ENCODE measurements at places on chromosomes 5 and 9.

DNA sequence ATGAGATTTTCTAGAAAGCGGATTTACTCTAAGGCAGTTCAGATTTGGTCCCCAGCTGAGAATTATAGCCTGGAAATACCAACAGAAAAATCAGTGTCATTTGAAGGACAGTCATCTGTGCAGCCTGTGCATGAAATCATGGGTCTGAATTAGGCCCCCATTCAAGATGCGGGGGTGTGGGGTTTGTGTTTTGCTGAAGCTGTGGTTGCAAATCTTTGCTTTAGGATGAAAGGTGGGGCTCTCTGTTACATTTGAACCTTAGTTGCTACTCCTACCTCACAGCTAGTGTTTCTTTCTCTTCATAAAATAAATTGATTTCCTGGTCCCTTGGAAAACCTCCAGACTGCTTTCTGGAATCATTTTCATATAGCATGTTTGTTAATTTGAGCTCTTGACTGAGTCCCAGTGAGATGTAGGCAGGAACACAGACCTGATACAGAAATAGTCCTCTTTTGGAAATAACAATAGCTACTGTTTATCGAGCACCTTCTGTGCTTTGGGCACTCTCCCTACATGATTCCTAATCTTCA, 4.8 kb upstream of the ABL1 start:
- DNase-seq = no peak

DNA sequence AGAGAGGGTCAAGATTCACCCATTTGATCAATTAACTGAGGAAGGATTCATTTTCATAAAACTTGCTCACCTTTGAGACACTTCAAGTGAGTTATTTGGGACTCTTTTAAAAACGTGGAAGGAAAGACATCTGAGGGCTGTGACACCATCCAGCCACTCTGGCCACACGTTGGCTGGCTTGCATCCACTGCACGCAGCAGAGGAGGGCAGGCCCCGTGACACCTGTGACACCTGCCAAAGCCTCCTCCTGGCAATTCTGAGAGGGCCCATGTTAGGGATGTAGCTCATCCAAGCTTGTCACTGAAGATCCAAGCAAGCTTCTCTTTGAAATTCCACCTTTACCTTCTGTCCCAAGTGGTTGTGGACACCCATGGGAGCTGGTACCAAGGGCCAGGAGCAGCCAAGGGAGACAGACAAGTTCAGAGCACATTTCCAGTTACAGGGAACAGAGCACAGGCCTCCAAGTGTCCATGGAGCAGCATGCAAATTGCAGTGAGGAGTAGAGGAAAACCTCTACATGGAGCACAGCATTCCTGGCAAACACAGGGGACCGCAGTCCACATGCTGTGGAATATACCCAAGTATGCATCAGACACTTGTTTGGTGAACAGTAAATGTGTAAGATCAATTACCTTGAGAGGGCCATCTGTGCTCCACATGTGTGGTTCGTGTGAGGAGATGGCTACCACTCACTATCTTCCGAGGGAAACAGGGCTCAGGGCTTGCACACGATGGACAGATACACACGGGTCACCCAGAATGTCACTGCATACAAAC, 4.8 kb downstream of the PRSS3 start:
- DNase-seq = no peak

- DNase-seq = no peak
Measured at GRCh38 chr9:31304576-31304975, 1079.9 kb upstream of the ACO1 start.

DNA sequence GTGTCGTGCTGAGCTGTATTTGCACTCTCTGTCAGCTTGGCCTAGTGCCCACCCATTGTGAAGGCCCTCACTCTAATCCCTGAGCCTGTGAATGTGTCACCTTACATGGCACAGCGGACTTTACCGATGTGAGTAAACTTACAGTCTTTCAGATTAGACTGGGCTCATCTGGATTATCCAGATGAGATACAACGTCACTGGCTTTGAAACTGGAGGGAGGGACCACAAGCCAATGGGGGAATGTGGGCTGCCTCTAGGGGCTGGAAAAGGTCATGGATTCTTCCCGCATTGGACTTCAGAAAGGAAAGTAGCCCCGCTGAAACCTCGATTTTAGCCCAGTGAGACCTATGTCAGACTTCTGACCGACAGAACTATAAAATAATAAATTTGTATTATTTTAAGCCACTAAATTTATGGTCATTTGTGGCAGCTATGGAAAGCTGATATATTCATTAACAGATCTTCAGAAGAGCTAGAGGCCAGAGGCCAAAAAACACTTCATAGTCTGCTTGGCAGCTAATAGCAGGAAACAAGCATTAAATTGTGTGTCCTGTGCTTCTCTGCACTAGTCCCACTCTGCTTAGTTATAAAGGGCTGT, 139.0 kb upstream of the GAS1 start:
- DNase-seq = no peak

DNA sequence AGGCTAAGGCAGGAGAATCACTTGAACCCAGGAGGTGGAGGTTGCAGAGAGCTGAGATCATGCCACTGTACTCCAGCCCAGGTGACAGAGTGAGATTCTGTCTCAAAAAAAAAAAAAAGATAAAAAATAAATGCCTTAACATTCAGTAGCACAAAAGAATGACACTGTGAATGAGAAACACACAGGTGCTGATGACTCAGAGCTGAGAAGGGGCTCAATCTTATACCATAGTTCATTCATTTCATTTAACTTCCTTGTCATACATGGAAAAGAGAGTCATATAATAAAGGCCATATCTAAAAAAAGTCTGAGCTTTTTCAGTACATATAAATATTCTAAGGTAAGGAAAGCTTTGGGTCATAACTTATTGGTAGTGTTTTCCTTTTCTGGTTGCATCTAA, 40.6 kb downstream of the WWC1 start:
- DNase-seq = no peak

- no peak for DNase-seq
Measured at GRCh38 chr5:56329652-56330051, 96.5 kb upstream of the ANKRD55 start.

DNA sequence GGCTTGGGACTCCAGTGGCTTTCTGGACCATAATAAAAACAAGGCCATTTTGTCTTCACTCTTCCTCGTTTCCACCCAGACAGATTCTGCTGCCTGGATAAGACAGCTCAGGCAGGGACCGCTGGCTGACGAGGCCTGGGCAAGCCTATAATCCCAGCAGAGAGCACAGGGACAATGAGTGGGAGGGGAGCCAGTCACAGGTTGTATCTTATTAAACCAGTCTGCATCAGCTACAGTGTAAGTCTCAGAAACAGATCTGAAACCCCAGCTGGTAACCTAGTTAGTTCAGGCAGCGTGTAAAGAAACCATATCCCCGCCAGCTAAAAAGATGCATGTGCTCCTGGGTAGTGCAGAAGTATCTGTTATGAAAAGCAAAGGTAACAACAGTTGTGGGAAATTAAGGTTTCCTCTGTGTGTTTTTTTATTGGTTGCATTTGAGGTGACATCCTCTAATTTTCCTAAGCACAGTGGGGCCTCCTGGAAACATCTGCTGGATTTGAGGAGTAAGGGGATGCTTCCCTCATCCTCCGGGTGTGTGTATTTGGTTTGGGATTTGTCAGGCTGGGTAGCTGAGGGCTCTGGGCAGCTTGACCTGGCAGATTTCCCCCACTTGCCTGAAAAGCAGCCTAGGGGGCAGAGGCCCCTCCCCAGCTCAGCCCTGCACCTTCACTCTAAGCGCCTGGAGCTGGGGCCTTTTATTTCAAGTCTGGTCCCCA, 15.2 kb upstream of the TAL2 start:
- DNase-seq = no peak

DNA sequence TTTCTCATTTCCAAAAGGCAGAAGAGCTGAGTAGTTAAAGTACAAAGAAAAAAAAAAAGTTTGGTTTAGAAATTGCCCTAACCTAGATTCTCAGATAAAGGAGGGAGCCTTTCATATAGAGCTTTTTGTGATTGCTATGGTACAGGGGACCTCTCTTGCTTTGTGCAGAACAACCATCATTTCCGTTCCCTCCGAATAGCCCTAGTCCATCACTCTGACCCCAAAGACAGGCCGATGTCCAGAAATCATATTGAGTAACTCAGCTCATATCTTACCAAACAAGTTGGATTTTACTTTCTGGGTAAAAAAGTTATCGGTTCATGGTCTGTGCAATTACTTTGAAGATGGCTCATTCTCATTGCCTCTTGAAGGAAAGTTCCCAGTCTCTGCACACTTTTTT, 36.7 kb upstream of the COL15A1 start:
- DNase-seq = no peak

GRCh38 chr9:83538172-83538889, at the start of gene FRMD3:
Gene FRMD3 (minus strand): TSS chr9:83538401. CDS start chr9:83538231, 170 bp downstream.
- DNase-seq = no peak

DNA sequence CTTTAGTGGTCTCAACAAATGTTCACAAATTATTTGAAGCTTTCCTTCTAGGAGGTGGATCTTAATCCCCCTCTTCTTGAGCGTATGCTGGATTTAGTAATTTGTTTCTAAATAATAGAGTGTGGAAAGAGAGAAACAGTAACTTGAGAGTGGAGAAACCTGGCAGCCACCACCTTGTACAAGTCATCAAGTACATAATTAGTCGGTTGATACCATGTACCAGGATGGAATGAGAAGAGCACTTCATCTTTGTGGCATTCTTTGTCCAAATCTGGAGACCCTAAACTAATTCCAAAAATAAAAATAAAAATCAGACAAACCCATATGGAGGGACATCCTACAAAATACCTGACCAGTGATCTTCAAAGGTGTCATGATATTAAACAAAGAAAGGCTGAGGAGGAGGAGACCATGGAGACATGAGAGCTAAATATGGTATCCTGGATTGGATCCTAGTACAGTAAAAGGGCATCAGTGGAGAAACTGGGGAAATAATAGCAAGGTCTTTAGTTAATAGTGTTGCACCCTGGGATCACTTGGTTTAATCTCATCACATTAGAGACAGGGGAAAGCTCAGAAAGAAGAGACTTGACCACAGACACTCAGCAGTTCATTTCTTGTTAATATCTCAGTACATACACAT, 147.9 kb downstream of the ASTN2 start:
- no peak for DNase-seq

- DNase-seq = no peak
Measured at GRCh38 chr9:100370064-100370723, 17.5 kb upstream of the TEX10 start.

- DNase-seq = no peak
Measured at GRCh38 chr5:113612060-113612496, 98.6 kb downstream of the YTHDC2 start.

DNA sequence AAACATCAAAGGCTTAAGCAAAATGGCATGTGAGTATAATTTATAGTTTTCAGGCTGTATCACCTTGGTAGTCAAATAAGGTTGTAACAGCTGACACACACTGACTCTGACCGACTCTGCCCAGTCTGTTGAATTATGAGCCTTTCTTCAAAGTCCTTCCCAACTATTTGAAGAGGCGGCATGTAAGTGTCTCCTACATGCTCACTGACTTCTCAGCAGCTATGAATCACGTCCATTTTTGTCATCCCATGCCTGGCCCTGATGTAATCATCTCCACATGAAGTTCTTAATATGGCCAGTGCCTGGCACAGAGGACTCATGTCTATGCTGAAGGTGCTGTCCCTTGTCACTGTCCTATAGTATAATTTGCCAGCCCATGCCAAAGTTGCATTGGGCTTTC, 5.1 kb upstream of the PTBP3 start:
- DNase-seq = no peak

GRCh38 chr5:170265522-170265921, 32.1 kb downstream of the LCP2 start:
- no peak for DNase-seq

DNA sequence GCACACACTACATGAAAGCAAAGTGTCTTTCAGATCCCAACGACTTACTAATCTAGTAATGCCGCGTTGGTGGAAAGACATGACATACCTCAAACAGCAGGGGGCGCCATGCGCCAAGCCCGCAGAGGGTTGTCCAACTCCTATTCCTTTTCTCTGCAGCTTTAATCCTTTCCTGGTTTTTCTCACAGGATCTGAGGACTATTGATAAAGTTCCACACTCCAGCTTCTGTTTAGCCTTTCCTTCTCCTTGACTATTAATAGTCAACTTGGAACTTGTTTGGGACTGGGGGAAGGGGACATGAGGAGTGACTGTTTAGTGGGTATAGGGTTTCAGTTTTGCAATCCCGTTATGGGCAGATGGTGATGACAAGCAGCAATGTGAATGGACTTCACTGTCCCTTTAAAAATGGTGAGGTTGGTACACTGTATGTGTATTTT, 62.9 kb downstream of the OTULIN start:
- peak; percentile 65 for DNase-seq

DNA sequence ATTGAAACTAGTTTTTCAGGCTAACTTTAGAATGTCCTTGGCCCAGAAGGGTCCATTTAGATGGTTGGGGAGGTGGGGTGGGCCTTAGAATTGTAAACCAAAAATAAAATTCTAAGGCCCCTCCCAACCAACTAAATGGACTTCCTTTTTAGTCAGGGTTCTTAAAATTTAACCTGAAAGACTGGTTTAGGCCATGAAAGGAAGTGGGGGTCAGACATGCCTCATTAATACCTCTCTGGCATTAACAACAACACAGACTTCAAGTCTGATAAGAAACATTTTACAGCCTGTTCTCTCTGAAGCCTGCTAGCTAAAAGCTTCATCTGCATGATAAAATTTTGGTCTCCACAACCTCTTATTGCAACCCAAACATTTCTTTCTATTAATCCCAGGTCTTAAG, 65.5 kb upstream of the TNC start:
- no peak for DNase-seq

- no peak for DNase-seq
Measured at GRCh38 chr5:61775901-61776300, 443.8 kb downstream of the ZSWIM6 start.

DNA sequence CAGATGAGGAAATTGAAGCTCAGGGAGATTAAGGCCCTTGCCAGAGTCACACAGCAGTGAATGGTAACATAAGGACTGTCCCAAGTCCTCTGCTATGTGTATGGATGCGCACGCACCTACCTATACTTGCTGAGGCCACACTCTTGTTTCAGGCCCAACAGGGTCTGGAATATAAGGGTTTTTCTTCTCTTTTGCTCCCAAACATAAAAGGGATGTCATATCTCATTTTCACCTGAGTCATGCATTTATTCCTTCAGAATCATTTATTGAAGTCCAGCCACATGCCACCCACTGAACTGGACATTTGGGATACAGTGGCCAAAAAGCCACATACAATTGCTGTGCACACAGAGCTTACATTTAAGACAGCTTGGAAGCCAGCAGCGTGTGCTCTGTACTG, 92.0 kb downstream of the SH3TC2 start:
- no peak for DNase-seq

GRCh38 chr5:11385901-11386293, 518.3 kb downstream of the CTNND2 start:
- DNase-seq = no peak

- DNase-seq = no peak
Measured at GRCh38 chr5:109769597-109770291, 80.0 kb downstream of the MAN2A1 start.

- DNase-seq = no peak
Measured at GRCh38 chr9:87729246-87729645, 3.3 kb downstream of the CTSL start.

DNA sequence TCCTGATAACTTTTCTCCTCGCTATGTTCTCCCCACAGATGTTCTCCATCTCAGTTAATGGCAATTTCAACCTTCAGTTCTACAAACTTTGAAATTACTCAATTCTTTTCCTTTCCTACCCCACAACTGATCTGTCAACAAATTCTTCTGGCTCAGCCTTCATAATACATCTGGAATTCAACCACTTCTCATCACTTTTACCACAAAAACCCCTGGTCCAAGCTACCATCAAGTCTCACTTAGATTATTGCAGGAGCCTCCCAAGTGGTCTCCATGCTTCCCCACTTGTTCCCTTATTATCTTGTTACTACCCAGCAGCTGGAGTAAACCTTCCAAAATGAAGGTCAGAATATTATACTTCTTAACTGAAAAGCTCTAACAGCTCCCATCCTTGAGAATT, 110.1 kb downstream of the FBN2 start:
- no peak for DNase-seq

- DNase-seq = no peak
Measured at GRCh38 chr9:35827486-35827885, 1.0 kb downstream of the FAM221B start.
